Mesenteric fat pad (tissue), 1 donor: ENCODE measurements at places on chromosomes 13 and 19. TPM values are rescaled to one million over a fixed set of nuclear protein-coding genes. Genes with fewer than 3 reads are reported as not detected.

CLDND2 gene
- total RNA-seq = 4.4 TPM

RGS9BP gene
- not detected for total RNA-seq

DNA sequence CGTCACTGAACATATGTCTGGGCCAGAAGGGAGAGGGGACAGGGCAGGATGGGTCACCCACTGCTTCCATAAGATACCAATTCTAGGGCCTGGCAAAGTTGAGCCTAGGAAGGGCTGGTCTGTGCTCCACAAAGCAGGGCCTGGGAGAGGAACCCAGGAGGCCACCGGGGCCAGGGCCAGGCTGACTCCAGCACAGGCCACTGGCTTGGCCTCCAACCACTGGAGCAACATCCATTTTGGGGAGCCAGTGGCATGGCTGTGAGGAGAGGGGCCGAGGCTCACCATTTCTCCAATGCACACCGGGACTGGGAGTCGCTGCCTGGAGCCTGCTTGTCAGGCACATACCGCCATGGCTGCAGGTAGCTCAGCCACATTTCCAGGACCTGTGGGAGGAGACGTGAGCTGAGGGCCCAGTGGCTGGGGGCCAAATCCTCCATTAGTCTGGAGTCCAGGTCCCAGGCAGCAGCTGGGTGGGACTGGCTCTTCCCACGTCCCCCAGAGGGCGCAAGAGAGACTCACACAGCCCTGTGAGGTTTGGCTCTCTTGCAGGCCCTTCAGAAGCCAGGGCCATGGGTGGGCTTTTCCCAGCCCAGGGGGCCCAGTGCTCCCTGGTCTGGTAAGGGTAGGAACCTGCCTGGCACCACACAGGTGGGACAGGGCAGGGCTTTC is 27.7 kb downstream of the TUBA3C start:
- peak; percentile 76 for DNase-seq

DNA sequence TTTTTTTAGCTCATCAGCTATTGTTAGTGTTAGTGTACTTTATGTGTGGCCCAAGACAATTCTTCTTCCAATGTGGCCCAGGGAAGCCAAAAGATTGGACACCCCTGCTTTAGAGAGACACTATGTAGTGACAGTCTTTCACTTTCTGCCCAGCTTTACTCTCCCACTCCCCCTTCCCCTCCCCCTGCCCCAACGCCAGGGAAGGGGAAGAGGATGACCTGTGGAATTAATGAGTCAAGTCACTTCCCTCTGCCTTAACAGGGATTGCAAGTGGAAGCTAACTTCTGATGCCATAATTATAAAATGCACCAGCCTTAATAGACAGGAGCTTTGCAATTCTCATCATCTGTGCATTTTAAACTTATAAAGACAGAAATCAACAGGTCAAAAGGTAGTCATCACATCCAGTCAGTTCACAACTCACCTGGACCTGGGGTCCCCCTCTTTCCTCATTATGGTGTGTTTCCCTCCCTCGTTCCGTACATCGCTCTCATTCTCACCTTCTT is 1.6 kb downstream of the ZNF415 start:
- no peak for DNase-seq

DNA sequence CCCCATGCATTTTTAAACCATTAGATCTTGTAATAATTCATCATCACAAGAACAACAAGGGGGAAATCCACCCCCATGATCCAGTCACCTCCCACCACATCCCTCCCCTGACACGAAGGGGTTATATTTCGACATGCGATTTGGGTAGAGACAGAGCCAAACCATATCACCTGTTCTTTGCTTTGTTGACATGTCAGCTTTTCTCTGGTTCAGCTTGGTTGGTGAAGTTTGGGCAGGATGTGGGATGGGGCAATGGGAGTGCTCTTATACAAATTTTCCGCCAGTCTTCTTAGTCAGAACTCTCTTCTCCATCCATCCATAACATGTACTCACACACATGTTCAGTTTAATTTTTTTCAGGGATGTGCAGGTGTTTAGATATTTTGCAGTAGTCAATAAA is 12.9 kb downstream of the TPP2 start:
- no peak for DNase-seq

FXYD7 gene
- total RNA-seq = 0.48 TPM

DNA sequence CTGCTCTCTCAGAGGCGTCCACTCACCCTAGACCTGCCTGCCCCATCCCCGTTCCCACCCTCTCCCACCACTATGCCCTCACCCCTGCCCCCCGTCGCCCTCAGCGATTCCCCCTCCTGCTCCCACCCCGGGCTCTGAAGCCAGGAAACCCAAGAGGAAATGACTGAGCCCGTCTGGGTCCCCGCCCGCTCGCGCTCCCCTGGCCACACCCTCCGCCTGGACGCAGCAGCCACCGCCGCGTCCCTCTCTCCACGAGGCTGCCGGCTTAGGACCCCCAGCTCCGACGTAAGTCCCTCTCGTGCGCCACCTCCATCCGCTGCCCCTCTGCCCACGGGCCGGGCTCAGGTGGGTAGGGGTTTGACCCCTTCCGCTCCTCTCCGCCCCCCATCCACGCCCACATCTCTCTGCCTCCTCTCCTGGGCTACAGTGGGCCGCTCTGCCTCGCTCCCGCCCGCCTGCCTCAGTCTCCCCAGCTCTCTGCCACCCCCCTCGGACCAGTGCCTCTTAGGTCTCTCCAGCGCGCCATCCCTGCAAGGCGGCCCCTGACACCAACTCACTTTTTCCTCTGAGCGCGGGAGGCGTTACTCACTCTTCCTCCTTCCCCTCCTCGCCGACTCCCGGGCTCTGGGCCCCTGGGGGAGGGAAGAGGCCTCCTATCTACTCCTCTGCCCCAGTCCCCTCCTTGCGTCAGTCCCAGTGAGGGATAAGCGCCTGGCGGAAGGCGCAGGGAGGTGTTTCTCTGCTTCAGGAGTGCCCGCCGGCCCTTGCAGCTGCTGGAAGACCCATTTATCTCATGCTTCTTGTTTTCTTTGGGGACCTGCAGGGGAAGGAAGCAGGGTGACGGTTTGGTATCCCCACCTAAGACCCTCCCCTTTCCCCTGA is at the start of gene FXYD5:
TSS of gene FXYD5 (plus strand) at position 211 of the 882 bp plus-strand sequence. CDS start 816 bp downstream, outside the sequence.
- DNase-seq = peak; percentile 93

TMEM272 gene
- 0.32 TPM for total RNA-seq

DNA sequence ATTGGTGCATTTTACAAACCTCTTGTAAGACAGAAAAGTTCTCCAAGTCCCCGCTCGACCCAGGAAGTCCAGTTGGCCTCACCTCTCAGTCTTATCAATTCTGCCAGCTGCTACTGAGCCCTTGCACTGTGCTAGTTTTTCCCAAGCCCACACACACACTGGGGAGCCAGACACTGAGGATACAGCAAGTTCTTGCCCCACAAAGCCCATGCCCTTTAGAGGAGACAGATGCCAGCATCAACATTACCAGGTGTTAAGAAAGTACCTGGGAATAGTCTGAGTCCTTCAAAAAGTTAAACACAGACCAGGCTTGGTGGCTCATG is 175.0 kb downstream of the PTPRS start:
- no peak for DNase-seq

- DNase-seq = peak; percentile 76
Observed at GRCh38 chr13:111919849-111920248, 147.1 kb upstream of the SOX1 start.

CPB2 gene
- not detected for total RNA-seq

GRCh38 chr19:16951529-16951928 is 62.7 kb downstream of the F2RL3 start:
- peak; percentile 33 for DNase-seq

GRCh38 chr19:57263244-57263741 is 17.0 kb upstream of the ZNF460 start:
- DNase-seq = no peak

NLRP11 gene
- total RNA-seq = not detected

DNA sequence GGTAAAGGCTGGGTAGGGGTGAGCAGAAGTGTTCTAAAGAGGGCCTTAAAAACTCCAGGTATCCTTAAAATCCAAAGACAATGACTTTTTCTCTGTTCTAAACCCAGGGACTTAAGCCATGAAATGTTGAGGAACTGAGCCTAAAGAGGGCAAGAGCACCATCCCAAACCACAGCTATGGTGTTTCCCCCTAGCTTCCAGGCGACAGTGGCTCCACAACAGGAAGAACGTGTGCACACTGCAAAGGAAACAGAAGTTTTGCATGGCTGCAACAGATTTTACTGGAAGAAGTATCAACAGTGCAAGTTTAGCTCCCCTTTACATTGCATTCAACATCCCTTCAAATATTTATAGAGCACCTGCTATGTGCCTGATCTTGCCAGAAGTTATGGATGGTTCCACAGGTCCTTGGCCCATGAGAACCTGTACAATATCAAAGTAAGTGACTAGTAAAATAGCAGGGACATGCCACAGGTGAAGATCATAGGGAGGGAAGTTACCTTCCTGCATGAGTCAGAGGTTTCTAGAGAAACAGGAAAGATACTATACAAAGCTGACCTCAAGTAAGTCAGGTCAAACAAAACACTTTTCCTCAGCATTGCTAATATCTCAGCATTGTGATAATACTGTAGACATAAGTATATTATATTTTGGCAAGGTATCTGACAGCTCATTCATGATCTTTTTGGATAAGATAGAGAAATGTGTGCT is 8.4 kb upstream of the KCTD12 start:
- DNase-seq = no peak

- peak; percentile 97 for DNase-seq
Observed at GRCh38 chr19:2474232-2475017, 1.5 kb upstream of the GADD45B start.

GRCh38 chr19:23099966-23100365 is 16.9 kb upstream of the ZNF730 start:
- DNase-seq = no peak

DNA sequence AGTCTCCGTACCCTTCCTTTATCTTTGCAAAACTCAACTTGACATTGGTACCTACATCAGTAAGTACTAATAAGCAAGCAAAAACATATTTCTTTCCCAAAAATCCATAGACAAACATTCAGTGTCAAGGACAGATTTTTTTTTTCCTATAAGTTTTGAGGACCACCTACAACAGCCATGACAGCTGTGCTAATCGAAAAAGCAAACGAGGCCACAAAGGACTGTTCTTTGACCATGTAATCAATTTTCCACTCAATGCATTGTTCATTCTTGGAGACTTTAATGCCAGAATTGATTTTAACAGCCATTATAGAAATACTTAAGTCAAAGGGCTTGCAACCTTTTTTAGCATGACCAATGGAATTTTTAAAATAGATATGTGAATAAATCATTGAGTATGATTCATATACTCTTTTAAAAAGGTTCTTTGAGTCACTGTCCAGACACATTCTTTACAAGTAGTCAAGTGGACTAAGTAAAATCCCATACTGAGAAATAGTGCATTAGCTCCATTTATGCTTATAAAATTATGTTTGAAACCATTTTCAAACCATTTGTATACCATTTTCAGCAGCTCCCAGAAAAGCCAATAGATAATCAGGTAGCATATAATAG is 323.9 kb downstream of the MZT1 start:
- no peak for DNase-seq

GRCh38 chr19:17078920-17079709 is 3.5 kb downstream of the MYO9B start:
- no peak for DNase-seq

- no peak for DNase-seq
Observed at GRCh38 chr19:3503036-3503572, 2.6 kb upstream of the DOHH start.

DNA sequence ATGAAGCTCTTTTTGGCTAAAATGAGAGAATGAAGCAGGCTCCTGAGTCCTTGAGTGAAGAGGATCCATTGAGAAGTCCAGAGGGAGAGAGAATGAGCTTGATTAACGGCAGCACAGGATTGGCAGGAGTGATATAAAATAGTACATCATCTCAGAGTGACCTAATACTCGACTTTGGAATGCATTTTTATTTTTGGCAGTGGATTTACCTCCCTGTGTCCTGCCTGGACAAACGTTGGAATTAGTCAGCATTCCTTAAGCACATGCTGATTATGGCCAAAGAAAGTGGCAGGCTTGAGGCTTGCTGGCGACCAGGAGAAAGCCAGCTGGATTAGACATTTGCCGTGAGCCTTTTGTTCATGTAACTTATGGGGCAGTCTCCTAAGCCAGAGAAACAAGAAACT is 22.9 kb downstream of the LRCH1 start:
- no peak for DNase-seq

DNA sequence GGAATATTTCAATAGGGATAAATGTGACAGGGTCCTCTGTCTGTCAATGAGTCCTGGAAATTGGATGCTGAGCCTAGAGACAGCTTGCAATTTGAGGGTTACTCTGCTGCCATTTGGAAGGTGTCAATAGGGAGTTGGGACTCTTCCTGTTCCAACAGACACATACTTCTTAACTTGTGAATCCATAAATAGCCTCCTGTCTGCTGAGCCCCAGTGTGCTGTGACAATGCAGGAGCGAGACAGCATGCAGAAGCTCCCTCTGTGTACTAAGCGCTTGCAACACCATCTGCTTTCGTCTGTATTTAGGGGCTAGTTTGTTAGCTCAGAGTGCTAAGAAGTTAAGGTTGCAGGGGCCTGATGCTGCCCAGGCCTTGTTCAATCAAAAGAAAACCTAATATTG is 58.5 kb upstream of the GPR12 start:
- DNase-seq = no peak

DNA sequence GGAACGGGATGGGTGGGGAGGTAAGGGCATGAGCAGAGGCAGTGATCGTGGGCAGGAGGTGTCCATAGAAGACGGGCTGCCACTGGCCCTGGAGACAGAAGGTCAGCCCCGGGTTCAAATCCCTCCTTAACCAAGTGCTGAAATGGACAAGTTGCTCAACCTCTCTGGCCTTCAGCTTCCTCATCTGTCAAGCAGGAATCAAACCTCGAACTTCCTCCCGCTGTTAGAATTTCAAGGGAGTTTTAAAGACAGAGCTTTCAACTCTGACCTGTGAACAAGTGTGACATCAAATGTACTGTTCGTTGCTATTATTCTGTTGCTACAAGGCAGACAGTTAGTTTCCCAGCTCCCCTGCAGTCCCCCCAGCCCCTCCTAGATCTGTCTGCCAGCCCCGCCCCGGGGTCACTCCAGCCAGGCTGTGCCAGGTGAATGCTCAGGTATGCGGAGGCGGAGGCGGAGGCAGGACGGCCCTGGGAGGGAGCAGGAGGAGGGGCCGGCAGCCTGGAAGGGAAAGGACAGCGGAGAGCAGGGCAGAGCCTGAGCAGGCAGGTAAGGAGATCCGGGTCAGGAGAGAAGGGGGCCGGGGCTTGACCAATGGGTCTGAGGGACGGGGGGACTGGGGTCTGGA is at the start of gene EPS8L1:
TSS of gene EPS8L1 (plus strand) at position 499 of the 628 bp plus-strand sequence. CDS start 576 bp downstream, outside the sequence.
- DNase-seq = no peak

GRCh38 chr13:94308832-94309231 is 170.7 kb downstream of the DCT start:
- no peak for DNase-seq

DNA sequence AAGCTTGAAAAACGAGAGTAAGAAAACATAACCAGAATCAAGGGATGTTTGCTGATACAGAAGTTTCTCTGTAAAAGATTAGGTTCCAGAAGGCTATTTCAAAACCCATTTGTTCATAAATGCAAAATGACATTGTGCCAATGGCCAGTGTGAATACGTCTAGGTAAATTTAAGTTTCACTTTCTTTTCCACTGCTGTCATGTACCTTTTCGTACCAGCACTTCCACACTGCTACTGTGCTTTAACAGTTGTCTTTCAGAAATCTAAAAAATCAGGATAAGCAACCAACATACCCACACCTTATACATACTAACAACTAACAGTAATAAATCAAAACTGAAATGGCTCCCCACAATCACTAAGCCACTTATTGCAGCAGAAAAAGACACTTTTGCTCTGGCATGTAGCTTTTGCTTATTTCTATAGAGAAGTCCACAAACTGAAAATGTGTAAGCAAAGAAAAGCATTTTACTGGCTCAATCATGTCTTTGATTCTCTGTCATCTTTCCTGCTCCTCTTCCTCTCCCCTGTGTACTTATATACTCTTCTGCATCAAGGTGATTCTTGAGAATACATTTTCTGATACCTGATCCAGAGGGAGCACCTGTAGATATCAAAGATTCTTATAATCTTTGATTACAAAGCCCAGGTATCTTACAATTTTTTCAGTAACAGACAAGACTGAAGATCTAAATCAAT is 34.3 kb downstream of the ELF1 start:
- DNase-seq = no peak

SOX1 gene
- total RNA-seq = not detected
